ENCODE measurements at places on chromosomes 7 and 10.

DNA sequence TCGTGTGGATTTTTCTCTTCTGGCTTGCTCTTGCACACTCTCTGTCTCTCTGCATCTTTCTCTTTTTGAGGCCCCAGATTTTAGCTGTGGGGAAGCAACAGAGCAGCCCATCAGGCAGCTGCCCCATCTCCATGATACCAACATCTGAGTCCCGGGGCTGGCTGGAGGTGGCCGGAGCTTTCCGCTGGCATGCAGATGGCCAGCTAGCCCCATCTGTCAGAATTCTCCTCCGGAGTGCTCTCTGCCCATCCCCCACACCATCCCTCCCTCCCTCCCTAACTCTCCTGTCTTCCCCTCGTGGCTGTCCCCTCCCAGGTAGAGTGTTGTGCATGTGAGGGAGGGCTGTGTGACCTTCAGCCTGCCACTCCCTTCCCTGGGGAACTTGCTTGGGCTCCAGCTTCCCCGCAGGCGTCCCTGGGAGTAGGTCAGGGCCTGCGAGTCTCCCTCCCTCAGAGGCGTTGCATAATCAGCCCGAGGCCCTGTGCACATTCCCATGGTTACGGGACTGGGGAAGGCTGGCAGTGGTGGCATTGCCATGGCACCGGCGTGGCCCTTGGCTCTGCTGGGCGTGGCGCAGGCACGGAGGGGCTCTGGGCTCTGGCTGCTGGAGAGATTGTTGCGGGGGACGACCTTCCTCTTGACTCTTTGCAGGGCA, 24.7 kb downstream of the GHRHR start:
- DNase-seq, result no peak

GRCh38 chr10:126459878-126460481, 71.7 kb upstream of the ADAM12 start:
- no peak for DNase-seq

GRCh38 chr7:123629281-123629680, 26.4 kb upstream of the LMOD2 start:
- DNase-seq, result no peak

- DNase-seq, result no peak
Observed at GRCh38 chr10:11074536-11075267, 57.0 kb downstream of the CELF2 start.

DNA sequence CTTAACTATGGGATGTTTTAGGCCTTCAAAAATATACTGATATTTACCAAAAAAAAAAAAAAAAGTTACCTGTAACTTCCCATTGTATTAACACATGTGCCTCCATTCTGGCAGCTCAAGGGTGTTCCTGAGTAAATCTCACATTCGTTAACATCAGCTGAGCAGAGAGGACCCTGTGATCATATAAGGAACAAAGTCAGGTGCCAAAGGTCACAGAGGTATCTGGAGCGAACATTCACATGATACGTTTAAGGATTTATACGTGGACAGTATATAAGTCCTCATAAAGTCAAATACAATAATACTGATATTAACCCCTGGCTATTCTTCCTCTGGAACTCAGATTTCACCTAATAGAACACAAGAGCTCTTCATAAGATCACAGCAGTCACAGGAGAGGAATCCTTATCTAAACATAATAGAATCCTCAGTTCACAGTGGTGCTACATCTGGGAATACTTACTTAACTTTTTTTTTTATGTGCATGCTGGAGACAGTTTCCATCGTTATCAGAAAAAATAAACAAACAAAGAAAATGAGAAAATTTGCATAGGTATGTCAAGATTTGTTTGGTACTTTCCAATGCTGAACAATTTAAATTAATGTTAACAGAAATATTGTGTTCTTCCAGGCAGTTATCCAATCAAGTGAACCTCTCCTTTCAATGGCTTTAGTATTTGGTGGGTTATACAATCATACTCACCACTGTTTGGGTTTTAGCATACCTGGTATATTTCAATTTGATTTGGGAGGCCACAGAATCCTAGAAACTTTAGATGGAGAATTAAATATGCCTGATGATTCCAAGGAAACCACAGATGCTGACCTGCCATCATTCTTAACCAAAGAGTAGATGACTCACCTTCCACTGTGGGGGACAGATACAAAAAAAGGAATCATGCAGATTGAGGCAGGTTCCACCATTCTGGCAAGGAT, 6.6 kb downstream of the CUBN start:
- DNase-seq, result peak; percentile 25

DNA sequence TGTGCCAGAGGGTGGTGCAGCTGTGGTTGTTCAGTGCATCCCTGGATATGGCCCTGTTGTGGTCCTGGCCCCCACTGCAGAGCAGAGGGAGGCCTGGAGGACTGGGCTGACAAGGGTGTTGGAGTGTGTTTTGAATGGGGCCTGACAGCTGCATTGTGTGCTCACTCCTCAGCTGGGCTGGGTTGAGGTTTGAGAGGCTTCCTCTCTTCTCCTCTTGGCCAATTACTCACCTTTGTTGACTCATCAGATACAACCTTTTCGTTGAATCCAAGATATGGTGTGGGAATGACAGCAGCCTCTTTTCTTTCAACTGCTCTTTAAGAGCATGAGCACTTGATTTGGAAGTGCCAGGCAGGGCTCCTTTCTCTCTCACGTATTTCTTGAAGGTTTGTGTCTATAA, 228.5 kb upstream of the COBL start:
- no peak for DNase-seq

GRCh38 chr7:128879939-128880746, 17.5 kb downstream of the ATP6V1F start:
- DNase-seq, result peak; percentile 97

GRCh38 chr10:47424231-47424630, 40.1 kb upstream of the ZNF488 start:
- no peak for DNase-seq

- no peak for DNase-seq
Observed at GRCh38 chr10:22712956-22713852, 1.2 kb downstream of the PIP4K2A start.

DNA sequence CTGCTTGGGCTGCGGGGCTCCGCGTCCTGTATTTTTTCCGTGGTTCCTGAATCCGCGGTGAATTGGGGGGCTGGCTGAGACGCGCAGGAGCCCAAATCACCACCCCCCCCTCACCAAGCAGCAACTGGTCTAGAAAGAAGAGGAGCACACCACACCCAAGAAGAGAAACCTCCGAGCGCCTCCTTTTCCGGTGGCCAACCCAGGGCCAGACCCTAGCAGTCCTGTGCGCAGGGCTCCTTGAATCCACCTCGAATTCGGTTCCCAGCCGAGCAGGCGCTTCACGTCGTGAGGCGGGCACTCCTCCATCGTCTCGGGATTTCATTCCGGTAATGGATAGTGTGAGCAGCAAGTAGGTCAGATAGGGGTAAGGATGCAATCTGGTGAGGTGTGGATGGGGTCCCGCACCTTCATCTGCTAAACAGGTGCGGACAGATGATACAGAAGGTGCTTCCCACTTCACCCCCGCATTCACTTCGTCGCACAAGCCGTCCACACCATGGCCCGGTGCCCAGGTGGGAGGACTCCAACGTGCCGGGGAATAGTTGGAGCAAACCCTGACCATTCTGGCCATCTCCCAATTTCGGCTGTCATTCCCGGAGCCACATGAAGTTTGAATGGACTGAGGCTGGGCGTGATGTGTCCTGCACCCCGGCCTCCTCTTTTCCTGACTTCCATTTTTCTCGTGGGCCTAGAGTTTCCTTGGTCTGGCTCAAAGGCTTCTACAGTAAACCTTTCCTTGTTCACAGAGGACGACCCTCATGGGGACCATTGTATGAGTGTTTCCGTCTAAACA, 19.8 kb upstream of the ZNF273 start:
- no peak for DNase-seq

DNA sequence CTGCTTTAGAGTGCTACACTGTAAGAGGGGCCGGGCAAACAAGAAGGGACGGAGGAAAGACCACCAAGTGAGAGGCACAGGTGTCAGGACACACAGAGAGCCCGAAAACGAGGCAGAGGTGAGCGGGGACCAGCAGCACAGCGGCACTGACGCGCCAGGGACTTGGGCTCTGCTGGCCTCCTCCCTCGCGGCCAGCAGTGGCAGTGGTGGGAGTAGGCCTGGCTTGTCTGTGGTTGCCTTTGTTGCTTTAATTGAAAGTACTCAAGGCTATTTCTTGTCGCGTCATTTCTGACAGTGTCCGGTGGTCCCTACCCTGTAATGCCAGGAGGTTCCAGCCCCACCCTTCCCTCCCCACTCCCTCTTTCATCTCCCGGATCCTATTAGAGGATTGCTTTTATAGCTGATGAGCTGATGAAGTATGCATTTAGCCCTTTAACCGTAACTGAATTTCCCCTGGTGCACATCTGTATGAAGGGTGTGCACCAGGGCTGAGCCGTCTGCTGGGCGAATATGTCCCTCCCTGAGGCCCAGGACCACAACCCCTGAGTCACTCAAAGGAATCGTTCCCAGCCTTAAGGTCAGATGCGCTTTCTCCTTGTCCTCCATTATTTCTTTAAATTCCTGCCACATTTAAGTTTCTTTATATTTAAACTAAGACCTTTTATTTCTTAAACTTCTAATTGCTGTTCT, 39.5 kb upstream of the FAM20C start:
- DNase-seq, result no peak
